ENCODE measurements at places on chromosomes 4 and X.

DNA sequence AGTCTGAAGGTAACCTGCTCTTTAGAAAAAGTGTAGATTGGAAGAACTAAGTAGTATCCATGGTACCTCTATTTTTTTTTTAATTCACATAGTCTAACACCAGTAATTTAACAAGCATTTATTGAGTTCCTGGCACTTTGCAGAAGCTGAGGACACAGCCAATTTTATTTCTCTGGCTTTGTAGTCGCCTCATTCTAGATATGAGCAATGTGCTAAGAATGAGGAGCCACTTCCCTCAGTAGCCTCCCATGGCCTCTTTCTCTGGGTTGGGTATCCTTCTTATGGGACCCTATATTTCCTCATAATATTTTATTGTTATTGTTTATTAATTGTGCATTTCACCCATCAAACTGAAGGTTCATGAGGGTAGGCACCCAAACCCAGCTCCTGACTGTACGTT lies 67.6 kb downstream of the ENPEP start:
- DNase-seq: no peak

DNA sequence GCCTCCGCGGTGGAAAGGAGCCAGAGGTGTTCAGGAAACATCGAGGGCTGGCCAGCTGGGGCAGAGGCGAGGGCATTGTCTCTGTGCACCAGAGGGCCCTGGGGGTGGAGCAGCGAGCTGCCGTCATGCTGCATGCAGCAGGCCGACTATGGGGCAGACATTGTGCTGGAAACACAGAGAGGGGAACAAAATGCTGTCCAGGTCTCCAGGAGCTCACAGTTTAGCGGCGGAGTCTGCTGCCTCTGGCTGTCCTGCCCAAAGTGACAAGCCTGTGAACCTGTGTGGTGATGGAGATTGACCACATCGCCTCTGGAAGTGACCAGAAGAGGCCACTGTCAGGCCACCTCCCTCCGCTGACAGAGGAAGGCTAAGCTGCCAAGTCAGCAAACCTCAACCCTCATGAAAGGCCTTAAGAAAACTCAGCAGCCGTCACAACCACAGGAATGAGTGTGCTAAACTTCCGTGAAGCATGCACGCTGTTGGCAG lies 20.1 kb upstream of the SASH3 start:
- DNase-seq: no peak

DNA sequence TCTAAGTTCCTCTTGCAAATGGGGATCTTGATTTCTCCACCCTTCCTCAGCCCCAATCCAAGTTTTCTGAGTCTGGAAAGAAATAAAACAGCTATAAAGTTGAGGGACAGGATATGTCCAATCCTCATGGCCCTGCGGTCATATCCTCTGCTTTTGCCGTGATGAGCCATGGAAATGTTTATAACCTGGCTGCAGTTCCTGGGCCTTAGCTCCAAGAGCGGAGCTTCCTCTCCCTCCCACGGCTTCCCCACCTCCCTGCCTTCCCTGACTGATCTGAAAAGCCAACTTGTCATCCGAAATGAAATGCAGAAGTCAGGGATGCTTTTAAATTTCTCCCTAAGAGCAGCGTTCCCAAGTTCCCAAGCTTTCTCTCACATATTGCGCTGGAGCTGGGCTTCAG lies 221.5 kb upstream of the SFRP2 start:
- no peak for DNase-seq

- DNase-seq: peak; percentile 68
Measured at GRCh38 chr4:144787365-144788258, 141.7 kb downstream of the HHIP start.

- peak; percentile 80 for DNase-seq
Measured at GRCh38 chrX:48957477-48957826, at the start of gene OTUD5. Gene OTUD5 (minus strand): TSS chrX:48957607. CDS start chrX:48957570, 37 bp downstream.

- no peak for DNase-seq
Measured at GRCh38 chr4:110475881-110476818, at the start of gene ENPEP. Gene ENPEP (plus strand): TSS chr4:110476155. CDS start chr4:110476415, 260 bp downstream.

DNA sequence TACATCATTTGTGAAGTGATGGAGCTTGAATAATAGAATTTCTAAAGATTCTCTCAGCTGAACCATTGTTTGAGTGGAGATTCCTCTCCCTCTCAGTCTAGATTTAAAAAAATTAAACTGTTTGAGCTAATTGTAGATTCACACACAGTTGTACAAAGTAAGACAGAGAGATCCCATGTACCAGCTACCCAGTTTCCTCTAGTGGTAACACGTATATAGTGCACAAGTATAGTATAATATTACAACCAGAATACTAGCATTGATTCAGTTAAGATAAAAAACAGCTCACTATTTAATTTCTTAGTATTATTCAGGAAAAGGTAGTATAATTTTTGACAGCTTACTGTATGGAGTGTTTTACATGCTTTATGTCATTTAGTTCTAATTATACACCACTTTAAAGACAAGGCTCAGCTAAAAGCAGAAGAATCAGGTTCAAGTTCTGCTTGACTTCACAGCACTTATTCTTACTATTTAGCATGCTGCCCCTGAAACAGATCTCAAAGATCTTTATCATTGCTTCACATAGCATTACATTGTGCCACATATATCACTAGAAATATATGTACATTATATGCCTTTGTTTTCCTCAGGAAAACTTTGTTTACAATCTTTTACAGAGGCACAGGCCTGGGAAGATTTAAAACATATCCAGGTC lies 136.1 kb downstream of the SNCA start:
- DNase-seq: no peak

DNA sequence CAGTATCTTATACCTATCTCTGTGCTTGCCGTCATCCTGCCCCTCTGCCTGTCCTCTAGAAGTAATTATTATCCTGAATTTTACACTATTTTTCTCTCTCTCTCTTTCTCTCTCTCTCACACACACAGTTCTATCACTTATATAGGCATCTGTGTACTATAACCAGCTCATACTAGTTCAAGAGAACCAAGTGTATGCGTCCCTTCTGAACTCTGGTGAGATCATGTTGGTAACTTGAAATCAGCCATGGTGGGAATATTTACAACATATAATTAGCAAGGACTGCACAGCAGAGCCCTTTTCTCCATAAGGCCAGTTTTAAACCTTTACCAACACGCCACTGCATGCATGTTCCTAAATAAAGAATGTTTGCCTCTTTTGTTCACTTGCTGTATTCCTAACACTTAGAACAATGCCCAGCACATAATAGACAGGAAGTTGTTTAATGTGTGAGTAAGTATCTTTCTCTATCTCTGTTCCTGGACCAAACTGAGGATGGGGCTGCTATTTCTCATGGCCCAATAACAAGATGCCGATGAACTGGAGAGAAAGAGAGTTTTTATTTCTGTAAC lies 51.1 kb upstream of the IL21 start:
- no peak for DNase-seq

- DNase-seq: no peak
Measured at GRCh38 chr4:153520227-153520626, 54.1 kb downstream of the TMEM131L start.

- no peak for DNase-seq
Measured at GRCh38 chr4:37652747-37653527, 33.2 kb downstream of the RELL1 start.

DNA sequence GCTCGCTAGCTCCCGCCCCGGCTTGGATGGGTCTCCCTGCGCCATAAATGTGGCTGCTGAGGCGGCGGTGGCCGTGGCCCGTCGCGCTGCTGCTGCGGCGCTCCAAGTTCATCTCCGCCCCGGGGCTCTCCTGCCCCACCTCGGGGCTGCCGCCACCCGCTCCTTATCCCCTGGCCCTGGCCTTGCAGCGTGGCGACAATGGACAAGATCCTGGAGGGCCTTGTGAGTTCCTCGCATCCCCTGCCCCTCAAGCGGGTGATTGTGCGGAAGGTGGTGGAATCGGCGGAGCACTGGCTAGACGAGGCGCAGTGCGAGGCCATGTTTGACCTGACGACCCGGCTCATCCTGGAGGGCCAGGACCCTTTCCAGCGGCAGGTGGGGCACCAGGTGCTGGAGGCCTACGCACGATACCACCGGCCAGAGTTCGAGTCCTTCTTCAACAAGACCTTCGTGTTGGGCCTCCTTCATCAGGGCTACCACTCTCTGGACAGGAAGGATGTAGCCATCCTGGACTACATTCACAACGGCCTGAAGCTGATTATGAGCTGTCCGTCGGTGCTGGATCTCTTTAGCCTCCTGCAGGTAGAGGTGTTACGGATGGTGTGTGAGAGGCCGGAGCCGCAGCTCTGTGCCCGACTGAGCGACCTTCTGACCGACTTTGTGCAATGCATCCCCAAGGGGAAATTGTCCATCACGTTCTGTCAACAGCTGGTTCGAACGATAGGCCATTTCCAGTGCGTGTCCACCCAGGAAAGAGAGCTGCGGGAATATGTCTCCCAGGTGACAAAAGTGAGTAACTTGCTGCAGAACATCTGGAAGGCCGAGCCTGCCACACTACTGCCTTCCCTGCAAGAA lies 763 bp downstream of the USP38 start:
- DNase-seq: peak; percentile 46

- DNase-seq: no peak
Measured at GRCh38 chr4:164866817-164867490, 10.0 kb upstream of the APELA start.

DNA sequence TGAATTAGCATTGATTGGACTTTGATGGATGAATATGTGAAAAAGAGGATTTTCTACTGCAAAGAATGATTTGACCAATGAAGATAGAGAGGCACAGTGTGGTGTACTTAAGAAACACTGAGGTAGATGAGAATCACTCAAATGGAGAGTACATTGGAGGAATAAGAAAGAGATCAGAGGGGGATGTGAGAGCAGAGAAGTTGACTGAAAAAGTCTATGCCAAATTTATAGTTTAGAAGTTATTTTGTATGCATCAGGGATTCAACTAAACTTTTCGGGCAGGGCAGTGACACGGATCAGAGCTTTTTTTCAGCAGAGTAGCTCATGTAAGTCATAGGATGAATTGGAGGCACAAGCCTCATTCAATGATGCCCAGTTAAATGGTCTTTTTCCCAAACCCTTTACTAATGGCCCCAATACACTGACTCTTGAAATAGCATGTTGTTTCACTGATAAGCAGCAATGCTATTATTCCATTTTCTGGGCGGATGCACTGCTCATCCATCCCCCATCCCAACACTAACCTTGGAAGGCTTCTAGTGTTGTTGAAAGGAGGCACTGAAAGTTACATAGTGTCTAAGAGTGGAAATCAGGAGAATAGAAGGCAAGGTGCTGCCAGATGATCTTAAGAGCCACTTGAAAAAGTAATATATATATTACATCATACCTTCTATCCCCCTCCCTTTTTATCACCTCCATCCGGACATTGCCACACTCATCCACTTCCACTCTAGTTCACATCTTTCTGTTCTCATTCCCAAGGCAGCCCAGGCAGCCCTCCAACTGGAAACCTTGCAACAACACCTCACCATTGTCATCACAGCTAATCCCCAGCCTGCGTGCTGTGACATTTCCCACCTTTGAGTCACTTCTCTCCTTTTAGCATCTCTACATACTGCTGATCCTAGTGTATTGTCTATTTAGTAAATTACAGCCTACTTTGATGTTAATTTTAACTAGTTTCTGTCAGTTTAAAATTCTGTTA lies 46.1 kb downstream of the ARHGAP24 start:
- DNase-seq: no peak

DNA sequence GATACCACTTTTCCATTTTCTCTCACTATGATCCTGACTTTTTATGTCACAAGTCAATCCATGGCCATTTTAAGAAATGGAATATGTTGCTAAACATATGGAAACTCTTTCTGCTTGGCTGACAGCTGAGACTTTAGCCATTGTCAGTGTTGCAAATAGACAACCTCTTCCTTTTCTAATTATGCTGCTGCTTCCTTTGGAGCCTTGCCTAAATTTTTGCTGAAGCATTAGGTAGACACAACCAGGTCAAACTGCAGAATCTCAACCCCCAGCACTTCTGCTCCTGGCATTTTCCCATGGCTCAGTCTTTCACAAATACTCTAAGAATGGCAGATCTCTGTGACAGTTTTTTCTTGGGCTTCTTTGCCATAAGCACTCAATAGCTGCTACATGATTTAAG lies 543.3 kb downstream of the GRID2 start:
- no peak for DNase-seq

GRCh38 chrX:8377041-8377440 lies 87.6 kb upstream of the VCX3B start:
- no peak for DNase-seq

DNA sequence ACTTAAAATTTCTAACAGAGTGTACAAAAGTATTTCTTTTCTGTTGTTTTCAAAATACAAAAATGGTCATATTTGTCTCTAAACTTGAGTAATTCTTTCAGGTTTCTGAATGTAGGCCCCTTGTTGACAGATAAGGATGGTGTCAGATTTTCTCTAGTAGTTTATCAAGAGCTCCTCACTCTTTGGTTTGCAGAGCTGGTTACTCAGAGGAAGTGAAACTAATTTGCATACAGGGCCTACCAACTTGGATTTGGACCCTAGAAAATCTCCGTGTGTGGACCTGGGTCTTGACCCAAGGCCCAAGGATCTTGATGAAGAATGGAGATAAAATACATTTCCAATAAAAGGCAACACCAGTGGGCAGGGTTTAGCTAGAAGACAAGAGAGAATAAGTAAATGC lies 433 bp upstream of the ADH6 start:
- no peak for DNase-seq

DNA sequence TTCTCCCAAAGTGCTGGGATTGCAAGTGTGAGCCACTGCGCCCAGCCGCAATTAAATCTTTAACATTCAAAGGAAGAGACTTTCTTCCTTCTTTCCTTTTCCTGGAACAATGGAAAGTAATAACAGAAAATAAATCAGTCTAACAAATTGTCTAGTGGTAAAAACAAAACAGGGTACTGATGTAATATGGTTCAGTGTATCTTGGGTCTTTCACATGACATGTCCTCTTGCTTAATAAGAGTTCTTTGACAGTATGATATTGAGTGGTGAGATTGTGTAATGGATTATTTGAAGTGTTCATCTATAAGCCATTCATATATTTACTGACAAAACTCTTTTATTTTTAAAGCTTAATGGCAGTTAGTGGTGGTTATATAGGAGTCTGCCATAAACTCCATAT lies 256.6 kb downstream of the SPRY1 start:
- no peak for DNase-seq

- DNase-seq: no peak
Measured at GRCh38 chr4:143273160-143273917, 63.3 kb upstream of the GAB1 start.

- no peak for DNase-seq
Measured at GRCh38 chr4:168677063-168677462, 180.2 kb downstream of the PALLD start.

- no peak for DNase-seq
Measured at GRCh38 chr4:85763202-85763601, 288.3 kb downstream of the ARHGAP24 start.

DNA sequence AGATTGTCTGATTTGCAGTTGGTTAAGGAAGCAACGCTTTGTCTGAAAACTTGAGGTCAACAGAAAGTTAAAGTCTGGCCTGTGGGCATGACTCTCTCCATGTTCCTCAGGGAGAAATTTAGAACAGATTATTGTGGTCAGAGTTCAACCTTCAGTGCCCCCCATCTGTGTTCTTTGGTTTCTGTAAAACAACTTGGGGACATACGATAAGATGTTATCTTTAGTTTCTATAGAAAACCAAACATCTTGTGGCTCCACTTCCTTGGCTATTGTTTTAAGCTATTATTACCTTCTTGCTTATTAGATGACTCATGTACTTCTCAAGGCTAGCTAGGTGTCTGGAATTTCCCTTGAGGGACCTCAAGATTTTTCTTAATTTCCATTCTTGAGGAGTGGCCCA lies 507.7 kb downstream of the PDHA2 start:
- no peak for DNase-seq

Measured in NCI-H82 (cell line).